Mesenteric fat pad (tissue), 1 donor: ENCODE measurements at places on chromosomes 4 and X. TPM values are rescaled to one million over a fixed set of nuclear protein-coding genes. Genes with fewer than 3 reads are reported as not detected.

DNA sequence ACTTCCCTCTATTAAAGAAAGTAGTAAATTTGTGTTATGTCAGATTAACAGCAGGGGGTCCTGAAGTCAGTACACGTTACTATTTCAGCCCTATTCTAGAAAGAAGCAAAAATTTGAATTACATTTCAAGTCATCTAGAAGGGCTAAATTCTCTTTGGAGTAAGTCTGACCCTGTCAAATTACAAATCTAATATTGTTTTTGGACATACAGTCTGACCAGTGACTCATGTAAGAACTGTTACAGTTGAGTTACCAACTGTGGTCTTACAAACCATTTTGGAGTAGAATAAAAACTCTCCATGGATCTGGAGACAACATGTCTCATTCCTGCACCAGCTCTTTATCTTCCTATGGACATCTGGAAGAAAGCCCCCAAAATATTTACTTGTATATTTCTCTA lies 36.0 kb upstream of the GYPA start:
- DNase-seq = no peak

DNA sequence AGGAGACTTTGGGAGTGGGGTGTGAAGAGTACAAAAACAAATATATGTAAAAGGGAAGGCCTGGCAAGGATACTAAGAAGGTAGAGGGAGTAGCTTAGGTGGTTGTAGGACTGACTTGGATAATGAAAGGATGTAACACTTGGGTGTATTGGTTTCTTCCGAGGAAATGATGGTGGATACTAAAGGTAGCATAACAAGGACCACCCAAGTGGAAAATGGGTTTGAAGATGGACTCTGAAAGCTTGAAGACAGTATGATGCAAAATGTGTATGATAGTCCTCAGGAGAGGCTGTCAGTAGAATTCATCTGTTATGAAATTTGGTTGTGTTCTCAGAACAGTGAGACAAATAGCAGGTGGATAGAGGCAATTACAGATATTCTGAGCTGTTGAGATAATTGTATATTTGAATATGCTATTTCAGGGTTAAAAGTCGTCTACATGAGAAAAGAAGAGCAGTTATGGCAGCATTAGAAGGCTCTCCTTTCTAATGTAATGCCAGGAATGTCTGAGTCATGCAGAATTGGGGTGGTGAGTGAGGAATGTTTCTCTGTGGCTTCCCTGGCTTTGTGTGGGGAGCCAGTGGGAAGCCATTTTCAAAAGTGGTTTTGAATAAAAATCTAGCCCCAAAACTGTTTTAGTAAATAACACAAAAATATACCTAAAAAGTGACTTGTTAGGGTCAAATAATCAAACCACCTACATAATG lies 75.6 kb downstream of the FHIP1A start:
- no peak for DNase-seq

- no peak for DNase-seq
These were observed 114.9 kb downstream of the SHISA3 start for GRCh38 chr4:42512226-42512625.

DNA sequence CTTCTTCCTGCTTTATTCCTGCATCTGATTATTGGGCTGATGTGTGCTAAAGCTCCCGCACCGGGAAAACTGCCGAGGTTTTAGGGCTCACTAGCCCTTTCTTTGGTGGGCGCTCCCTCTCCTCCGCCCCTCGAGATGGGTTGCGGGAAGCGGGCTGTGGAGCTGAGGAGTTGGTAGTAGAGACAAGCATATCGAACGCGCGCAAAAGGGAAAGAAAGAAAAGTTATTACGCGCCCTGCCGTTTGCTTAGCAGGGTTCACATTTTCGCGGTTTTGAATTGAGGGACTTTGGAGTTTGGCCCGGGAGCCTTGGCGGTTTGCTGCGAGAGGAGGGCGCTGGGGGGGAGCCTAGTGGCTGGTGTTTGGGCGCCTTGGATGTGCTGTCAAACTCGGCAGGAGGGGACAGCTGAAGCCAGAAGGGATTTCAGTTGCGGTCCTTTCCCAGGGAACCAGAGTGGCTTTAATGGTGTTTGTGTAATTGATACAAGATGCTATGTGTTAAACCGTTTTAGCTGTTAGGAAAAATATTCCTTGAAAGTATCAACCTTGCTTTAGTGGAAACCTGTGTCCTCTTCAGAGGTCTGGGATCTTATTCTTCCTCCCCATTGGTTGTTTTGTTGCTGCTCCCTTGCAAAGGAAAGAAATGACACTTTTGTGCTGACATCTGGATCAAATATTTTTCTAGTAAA lies 1.1 kb downstream of the GAB1 start:
- DNase-seq = peak; percentile 87

- no peak for DNase-seq
These were observed 10.2 kb upstream of the BBS12 start for GRCh38 chr4:122722256-122722655.

GRCh38 chr4:76806757-76807156 lies 91.2 kb downstream of the SOWAHB start:
- DNase-seq = no peak

DNA sequence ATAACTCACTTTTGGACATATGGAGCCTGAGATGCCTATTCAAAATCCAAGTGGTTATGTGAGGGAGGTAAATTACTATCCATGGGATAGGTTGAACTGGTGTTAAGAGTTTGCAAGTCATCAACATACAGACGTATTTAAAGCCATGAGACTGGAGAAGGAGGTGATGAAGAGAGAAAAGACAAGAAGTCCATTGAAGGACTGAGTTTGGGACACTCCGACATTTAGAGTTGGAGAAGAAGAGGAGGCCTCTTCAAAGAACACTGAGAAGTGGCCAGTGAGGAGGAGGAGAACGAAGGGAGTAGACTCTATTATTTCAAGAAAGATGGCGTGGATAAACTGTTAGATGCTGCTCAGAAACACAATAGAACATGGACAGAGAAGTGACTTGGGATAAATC lies at the start of gene CNGA2:
Gene CNGA2, plus strand, starts transcription at position 301 of the 400 bp plus-strand sequence. CDS start 3,738 bp downstream, outside the sequence.
- DNase-seq = no peak

DNA sequence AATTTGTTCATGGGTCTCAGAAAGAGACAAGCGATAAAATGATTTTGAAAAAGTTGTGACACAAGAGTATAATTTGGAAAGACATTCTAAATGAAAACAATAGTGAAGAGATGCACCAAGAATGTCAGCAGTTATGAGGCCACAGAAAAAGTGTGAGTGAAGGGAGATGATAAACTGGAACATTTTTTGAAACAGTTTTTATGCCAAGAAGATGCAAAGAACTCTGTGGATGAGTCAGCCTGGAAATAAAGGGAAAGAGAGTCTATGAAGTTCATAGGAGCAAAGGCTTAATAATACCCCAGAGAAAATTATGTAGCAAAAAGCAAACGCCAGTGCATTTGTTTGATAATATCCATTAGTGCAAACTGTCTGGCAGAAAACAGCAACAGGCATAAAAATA lies 188.4 kb upstream of the TBC1D9 start:
- DNase-seq = no peak

The H2BW2 gene
- not detected for total RNA-seq
